ENCODE measurements at places on chromosomes 11 and 22.

GRCh38 chr11:96091476-96091875 lies 167.6 kb upstream of the MTMR2 start:
- no peak for DNase-seq

- no peak for DNase-seq
These were observed 414 bp upstream of the PNPLA3 start for GRCh38 chr22:43923191-43923590.

GRCh38 chr11:91981995-91982394 lies 242.6 kb upstream of the FAT3 start:
- DNase-seq: no peak

DNA sequence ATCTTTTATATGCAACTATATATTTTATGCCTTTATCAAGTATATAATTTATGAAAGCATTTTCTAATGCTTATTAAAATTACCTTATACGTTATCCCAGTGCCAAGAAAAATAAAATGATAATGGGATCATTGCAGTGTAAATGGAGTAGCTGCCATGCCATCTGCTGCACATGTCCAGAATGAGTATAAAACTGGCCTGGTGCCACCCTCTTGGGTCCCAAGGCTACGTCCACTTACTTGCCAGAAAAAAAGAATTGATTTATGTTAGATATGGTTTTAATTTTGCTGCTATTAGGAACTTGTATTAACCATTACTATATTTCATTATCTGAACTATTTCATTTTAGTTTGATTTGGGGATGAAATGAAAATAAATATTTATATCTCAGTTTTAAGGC lies 1127.1 kb upstream of the CNTN5 start:
- DNase-seq: no peak

DNA sequence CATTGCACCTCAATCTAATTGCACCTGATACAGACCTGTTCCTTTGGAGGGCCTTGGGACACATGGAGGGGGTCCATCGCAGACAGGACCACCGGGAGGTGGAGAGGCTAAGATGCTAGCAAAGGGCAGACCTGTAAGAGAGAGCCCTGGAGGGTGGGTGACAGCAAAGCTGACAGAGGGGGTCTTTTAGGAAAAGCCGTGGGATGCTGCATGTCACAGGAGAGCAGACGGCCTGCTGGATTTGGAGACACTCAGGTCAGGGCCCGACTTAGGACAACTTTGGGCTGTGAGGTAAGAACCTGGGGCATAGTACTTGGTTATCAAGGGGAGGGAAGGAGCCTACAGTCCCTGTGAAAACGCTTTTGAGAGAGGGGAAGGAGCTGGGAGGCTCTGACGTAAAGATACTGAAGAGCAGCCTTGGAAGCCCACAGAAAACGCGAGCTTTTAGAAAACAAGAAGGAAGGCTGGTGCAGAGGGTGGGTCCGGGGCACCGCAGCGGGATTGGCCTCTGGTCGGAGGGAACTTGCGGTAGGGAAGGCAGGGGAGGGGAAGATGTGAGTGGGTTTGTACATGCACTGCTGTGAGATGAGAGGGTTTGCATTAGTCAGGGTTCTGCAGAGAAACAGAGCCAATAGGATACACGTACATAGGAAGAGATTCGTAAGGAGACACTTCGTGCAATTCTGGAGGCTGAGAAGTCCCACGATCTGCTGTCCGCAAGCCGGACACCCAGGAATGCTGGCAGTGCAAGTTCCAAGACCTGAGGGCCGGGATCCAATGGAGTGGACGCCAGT lies 868.5 kb downstream of the TBC1D22A start:
- DNase-seq: no peak

DNA sequence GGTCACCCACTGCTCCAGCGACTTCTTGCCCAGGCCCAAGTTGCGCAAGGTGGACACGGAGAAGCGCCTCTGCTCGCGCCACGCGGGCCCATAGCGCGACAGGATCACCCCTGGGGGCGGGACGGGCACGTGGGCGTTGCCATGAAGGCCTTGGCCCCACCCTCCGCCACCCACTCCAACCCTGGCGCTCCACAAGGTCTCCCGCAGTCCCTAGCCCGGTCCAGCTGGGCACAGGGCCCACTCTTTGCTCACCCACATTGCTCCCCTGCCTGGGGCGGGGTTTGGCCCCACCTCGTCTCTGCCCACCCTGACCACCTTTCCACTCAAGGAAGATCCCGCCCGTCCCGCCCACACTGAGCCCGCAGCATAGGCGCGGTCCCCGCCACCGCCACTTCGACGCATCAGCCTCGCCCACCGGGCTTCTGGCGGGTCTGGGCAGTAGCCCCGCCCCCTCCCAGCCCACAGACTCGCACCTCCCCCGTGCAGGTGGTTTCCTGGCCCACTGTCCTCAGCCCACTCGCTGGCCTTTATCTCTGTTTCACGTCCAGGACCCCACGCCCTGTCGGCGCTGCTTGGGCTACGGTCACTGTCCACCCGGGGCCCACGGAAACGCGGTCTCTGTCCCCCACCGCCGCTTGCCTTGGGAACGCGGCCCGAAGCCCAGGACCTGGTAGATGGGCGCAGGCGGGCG lies 12.3 kb upstream of the CYP2D6 start:
- DNase-seq: no peak

GRCh38 chr22:33451866-33452469 lies 393.8 kb upstream of the SYN3 start:
- no peak for DNase-seq

DNA sequence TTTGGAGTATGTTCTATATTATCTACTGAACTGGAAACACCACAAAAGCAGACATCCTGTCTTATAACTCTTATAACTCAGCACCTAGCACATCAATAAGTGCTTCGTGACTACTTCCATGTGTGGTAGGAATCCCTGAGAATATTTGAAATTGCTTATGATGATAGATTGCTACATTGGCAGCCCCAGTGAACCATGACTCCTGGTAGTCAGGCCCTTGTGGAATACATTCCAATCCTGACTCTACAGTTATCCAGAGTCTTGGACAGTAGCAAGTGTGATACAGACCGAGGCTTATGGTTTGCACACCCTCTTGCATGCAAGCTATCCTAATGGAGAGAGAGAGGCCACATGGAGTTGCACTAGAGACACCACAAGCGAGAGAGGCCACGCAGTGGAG lies 59.5 kb upstream of the PHF21A start:
- DNase-seq: no peak

- no peak for DNase-seq
These were observed 4.5 kb downstream of the POLDIP3 start for GRCh38 chr22:42610186-42610585.

GRCh38 chr11:2166091-2166851 lies 5.3 kb upstream of the INS start:
- no peak for DNase-seq

DNA sequence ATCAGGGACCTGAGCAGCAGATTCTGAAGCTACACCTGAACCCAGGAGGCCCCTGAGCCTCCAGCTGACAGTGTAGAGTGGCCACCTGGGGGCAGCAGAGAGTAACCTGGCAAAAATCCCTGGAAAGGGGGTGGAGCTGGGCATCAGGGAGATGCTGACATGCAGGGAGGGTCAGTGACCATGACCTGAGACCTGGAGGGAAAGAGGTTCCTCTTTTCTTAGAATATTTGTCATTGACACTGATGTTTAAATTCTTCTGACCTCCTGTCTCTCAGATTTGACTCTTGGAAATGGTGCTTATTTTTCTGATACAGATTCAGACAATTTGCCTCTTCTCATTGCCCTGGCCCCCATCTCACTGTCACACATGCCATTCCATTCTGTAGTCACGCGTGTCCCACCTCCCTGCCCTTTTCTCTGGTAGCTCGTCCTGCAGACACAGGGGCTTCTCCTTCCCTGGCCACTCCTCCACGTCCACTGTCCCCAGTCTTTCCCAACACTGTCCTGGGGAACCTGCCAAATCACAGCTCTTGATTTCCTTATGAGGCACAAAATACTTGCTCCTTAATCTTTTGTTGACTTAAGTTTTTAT lies 117.2 kb upstream of the IGLL5 start:
- DNase-seq: peak; percentile 20

GRCh38 chr22:27810609-27811151 lies 9.1 kb upstream of the MN1 start:
- DNase-seq: no peak

DNA sequence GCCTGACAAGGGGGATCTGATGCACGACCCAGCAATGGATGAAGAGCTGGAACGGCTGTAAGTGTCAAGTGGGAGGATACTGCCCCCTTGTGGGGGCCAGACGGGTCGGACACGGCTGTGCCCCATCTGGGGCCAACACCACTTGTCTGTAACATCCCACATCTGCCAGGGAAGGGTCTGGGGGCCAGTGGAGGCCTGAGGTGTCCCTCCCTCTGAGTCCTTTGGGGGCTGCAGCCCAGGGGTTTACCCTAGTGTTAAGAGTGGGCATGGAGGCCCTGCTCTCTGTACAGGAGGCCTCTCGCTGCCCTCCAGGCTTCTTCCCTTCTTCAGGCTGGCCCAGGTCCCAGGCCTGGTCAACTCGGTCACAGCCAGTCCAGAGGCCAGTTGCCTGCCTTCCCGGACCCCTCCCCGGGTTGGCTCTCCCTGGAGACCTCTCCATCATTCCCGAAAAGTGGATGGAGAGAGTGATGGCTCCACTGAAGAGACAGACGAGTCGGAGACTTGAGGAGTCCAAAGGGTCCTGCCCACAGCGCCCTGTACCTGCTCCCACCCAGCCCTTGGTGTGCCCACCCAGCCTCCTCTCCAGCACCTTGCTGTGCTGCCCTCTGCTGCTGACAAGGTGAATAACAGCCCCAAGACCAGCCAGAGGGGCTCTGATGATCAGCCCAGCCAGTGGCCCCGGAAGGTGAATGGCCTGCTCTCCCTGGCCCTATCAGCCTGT lies 15.4 kb downstream of the ARFGAP2 start:
- no peak for DNase-seq

- no peak for DNase-seq
These were observed 10.8 kb upstream of the OR51L1 start for GRCh38 chr11:4983841-4984240.

- no peak for DNase-seq
These were observed 27.9 kb upstream of the OAF start for GRCh38 chr11:120182790-120183491.

GRCh38 chr22:39463931-39464390 lies 7.1 kb downstream of the MGAT3 start:
- DNase-seq: no peak

DNA sequence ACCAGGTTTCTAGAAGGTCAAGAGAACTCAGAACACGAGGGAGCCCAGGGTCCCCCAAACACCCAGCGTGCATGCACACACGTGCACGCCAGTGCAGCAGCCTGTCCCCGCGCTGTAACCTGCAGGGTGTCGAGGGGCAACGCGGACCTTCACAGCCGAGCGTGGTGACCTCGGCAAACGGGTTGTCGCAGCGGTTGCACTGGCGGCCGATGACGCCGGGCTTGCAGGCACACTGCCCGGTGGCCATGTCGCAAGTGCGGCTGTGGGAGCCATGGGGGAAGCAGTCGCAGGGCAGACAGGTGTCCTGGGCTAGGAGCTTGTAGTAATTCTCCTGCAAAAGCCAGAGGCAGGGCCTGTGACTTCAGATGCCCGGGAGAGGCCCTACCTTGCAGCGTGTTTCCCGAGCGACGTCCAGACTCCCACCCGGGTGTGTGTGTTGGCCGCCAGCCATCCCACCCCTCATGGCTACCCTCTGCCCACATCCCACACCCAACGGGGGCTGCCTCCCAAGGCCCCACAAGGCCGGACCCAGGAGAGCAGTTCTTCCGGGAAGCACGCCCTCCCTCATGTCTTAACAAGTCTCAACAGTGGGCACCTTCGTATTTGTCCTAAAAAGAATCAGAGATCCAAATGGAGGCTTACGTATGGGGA lies 56.1 kb downstream of the TRMU start:
- no peak for DNase-seq

- no peak for DNase-seq
These were observed 221.8 kb downstream of the DDX10 start for GRCh38 chr11:108886660-108887009.

GRCh38 chr11:844693-845644 lies 2.3 kb downstream of the TSPAN4 start:
- DNase-seq: no peak

GRCh38 chr11:20002312-20003216 lies 157.7 kb downstream of the DBX1 start:
- DNase-seq: no peak

DNA sequence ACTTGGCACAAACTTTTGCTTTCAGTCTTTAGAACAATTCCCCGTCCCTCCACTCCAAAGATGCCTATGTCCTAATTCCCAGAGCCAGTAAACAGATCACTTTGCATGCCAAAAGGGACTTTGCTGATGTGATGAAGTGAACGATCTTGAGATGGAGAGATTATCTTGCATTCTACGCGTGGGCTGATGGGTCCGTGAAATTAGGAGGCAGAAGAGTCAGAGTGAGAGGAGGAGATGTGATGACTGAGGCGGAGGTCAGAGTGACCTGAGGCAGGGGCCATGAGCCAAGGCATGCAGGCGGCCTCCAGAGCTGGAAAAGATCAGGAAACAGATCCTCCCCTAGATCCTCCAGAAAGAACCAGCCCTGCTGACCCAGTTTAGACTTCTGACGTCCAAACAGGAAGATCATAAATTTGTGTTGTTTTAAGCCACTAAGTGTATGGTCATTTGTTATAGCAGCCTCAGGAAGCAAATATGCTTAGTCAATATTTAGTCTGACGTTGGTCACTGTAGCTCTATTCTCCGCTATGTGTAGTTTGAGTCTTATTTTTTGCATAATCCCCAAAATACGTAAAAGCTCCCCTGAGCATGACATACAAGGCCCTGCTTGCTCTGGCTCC lies 76.0 kb upstream of the TIMP3 start:
- no peak for DNase-seq

DNA sequence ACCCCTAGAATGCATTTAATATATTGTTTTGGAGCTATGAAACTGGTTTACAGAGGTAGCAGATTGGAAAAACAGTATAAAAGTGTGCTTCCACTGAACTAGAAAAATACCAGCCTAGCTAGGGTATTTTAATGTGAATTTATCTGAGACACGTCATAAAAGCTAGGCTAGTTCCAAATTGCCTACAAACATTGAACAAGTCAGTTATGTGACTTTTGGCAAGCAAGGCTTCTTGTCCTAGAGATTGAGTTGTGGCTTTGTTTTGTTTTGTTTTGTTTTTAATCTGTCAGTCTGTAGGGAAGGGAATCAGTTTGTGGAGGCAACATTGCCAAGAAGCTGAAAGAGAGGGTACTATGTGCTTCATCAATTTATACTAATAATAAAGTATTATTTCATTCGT lies 24.2 kb downstream of the RTN3 start:
- DNase-seq: no peak

- DNase-seq: no peak
These were observed 38.0 kb upstream of the JAM3 start for GRCh38 chr11:134030853-134031252.

GRCh38 chr22:31615491-31615860 lies 46.5 kb downstream of the PISD start:
- no peak for DNase-seq

GRCh38 chr22:24400726-24401596 lies 26.4 kb upstream of the ADORA2A start:
- no peak for DNase-seq

- no peak for DNase-seq
These were observed 199.5 kb downstream of the AASDHPPT start for GRCh38 chr11:106276859-106277436.

- DNase-seq: no peak
These were observed 2.2 kb downstream of the TNKS1BP1 start for GRCh38 chr11:57322256-57323166.
